ENCODE measurements at places on chromosomes 11 and 22. TPM values are rescaled to one million over a fixed set of nuclear protein-coding genes. Genes with fewer than 3 reads are reported as not detected.

Gene ATG13
- total RNA-seq = 92.8 TPM

Gene CDHR5
- not detected for total RNA-seq

Gene OR8A1
- total RNA-seq = not detected

Gene MS4A15
- not detected for total RNA-seq

Gene GLYAT
- total RNA-seq = not detected

Gene ISX
- not detected for total RNA-seq

Gene KDM4E
- total RNA-seq = not detected

Gene UPK3A
- total RNA-seq = not detected

Gene BEST1
- total RNA-seq = 0.78 TPM

DNA sequence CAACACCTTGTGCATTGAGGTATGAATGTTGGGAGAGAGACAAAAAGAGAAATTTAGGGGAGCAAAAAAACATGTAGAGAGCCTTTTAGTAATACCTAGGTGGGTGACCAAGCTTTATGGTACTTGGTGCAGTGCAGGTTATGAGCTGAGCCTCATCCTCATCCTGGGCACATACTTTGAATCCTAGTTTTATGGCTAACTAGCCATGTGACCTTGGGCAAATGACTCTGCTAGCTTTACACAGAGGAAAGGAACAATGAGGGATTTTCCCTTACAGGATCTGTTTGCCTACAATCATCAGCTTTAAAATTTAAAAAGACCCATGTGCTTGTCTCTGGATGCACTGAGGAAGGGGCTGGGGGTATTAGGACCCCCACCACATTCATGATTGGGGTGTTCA lies 187.8 kb upstream of the ISX start:
- DNase-seq = no peak

GRCh38 chr22:45731798-45732495 lies 60.3 kb downstream of the ATXN10 start:
- no peak for DNase-seq

DNA sequence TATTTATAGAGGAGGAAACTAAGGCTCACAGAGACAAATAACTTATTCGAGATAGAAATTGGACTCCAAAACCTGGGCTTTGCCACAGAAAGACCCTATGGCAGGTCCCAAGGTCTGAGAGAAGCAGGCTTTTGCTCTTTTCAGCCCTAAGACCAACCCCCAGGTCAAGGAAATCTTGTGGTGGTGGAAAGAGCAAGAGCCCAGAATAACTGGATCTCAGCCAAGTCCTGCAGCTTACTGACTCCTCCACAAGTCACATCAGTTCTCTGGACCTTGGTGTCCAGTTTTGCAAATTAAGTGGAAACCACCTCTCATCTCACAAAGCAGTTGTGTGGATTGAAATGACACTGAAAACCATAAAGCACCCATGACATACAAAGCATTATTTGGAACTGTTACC lies 122.2 kb downstream of the C11orf58 start:
- no peak for DNase-seq

GRCh38 chr22:29580200-29580810 lies 608 bp downstream of the NIPSNAP1 start:
- DNase-seq = peak; percentile 26

DNA sequence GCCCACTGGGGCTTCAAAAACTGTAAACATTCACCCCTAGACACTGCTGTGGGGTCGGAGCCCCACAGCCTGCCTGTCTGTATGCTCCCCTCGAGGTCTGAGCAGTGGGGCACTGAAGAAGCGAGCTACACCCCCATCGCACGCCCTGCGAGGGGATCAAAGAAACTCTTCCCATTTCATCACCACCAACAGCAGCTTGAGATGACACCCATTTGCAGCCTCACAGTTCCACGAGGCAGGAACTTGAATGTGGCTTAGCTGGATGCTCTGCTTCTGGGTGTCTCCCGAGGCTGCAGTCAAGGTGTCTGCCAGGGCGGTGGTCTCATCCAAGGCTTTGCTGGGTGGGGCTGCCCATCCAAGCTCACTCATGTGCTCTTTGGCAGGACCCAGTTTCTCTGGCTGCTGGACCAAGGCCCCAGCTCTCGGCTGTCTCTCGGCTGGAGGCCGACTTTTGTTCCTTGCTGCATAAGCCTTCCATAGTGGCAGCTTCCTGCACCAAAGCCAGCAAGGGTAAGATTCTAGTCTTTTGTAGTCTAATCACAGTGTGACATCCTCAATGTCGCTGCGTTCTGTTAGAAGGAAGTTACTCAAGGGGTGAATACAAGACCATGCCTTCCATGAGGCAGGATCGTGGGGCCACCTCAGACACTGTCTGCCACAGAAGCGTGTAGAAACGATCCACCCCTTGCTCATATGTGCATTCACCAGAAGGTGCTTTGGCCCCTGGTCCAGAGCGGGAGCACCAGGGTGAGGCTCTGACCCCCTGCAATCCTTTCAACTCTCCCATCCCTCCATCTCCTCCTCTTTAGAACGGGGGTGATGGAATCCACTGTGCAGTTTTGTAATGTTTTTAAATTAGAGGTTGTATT lies 46.2 kb upstream of the SEPTIN5 start:
- no peak for DNase-seq

DNA sequence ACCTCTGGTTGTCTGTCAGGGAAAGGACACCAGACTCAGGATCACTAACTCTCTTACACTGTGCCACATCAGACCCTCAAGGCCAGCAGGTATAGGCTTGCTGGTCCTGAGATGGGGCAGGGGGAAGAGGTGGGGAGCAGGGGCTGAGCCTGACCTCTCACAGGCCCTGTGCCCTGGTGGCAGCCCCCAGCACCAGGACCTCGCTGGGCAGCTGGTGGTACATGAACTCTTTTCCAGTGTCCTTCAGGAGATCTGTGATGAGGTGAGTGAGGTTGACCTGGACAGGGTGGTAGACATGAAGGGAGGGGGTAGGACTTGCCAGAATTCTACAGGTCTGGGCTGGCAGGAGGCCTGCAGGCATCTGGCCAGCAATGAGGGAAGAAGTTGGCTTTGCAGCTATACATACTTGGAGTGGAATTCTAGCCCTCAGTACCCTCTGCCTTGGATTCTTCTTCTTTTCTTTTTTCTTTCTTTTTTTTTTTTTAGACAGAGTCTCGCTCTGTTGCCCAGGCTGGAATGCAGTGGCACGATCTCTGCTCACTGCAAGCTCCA lies 1.4 kb downstream of the NUDT22 start:
- no peak for DNase-seq

DNA sequence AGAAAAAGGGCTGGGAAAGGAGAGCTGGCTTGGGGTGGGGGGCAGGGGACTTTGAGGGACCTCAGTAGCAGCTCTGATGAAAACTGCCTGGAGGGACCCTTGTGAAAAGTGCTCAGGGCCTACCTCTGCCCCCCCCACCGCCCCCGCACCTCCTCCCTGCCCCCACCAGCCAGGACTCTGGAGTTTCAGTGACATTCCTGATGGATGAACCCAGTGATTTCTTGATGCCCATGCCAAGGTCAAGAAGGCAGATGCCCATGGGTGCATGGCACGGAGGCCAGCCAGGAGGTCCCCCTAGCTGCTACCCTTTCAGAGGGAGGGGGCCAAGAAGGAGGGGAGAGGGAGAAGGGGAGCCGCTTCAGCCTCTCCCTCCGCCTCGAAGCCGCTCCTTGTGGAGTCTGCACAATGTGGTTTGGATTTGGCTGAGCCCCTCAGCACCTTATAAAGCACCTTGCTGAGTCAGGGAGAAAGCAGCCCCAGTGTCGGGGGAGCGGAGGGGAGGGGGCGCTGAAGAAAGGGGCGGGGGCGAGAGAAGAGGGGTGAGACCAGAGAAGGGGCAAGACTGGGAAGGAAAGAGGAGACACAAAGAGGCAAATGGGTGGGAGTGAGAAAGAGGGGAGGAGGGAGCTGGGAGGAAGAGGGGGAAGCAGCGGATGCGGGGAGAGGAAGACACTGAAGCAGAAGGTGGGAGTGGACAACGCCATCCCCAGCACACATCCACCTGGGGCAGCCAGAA lies 2.1 kb upstream of the CLCF1 start:
- no peak for DNase-seq

GRCh38 chr11:68189082-68189481 lies 24.0 kb downstream of the KMT5B start:
- no peak for DNase-seq

DNA sequence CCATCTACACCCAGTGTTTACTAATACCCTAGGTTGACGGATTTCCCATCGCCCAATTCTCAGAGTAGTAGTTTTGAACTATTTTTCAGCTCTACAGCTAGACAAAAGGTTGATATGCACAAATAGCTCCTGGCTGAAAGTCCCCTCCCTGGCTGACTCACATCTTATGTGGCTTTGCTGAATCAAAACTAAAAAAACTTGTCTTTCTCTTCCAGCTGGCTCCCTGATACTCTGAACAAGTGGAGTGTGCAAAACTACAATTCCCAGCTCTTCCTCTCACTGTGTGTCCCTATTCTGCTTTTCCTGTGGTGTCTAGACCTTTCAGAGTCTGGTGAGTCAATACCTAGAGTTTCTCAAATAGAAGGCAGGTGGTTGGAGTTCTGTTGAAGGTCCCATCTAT lies 12.7 kb upstream of the LARGE1 start:
- DNase-seq = no peak

DNA sequence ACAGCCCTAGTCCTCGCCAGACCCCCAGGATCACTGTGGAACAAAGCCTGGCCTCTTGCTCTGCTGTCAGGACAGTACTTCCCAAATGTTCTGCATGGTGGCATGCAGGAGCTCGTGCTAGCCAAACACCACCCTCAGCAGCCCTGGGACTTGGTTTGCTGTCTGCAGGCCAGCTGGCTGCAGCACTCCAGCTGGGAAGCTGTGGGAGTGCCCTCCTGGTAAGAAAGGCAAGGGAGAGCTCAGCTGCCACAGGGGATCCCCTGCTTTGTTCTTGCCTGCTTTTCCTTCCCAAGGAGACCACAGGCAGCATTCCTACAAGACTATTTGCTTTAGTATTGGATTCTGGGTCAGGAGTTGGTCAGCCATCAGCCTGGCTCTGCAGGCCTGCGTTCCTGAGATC lies 27.9 kb downstream of the TCIRG1 start:
- no peak for DNase-seq

GRCh38 chr22:39212721-39213376 lies 31.9 kb downstream of the PDGFB start:
- DNase-seq = no peak

- DNase-seq = no peak
These were observed 203.1 kb upstream of the B3GAT1 start for GRCh38 chr11:134615041-134615615.

DNA sequence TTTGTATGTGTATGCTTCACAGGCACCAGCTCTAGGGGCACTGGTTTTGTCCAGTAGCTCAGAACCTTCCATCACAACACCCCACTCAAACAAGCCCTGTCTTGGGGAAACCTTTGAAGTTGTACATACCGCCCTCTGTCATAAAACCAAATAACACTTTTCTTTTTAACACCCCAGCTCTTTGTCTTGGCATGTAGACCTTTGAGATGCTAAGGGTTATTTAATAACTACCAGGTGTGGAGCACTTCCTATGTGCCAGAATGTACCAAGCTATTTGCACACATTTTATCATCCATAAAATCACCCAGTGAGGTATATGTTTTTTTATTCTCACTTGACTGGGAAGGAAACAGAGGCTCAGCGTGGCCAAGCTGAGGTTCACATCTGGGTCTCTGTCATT lies 50.6 kb downstream of the CYB5R2 start:
- no peak for DNase-seq

- no peak for DNase-seq
These were observed 137.1 kb downstream of the KIRREL3 start for GRCh38 chr11:126863294-126863997.

DNA sequence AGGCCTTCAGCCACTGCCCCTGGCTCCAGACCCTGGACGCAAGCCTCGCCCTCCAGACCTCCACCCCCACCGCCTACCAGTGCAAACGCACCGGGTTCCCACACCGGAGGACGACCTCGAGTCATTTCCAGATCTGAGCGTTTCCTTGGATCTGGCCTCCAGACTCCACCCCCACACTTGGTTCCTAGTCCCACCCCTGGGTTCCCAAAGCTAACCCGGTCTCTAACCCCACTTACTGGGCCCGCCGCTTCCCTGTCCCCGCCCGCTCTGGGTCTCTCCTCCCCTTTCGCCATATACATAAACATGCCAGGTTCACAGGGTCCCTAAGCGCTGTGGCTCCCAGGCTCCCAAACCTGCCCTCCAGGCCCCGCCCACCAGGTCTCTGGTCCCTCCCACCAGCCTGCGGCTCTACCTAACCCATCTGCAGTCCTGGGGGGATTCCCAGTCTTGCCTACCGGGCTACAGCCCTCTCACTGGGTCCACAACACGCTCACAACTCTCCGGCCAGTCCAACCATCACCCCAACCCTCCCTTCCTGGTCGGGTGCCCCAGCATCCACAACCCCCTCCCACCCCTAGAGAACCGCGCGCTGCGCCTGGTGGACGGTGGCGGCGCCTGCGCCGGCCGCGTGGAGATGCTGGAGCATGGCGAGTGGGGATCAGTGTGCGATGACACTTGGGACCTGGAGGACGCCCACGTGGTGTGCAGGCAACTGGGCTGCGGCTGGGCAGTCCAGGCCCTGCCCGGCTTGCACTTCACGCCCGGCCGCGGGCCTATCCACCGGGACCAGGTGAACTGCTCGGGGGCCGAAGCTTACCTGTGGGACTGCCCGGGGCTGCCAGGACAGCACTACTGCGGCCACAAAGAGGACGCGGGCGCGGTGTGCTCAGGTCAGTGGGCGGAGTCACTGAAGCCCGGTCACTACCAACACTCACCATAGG lies 36.7 kb downstream of the CD6 start:
- peak; percentile 41 for DNase-seq

GRCh38 chr22:42280836-42281235 lies 10.4 kb upstream of the TCF20 start:
- DNase-seq = no peak

DNA sequence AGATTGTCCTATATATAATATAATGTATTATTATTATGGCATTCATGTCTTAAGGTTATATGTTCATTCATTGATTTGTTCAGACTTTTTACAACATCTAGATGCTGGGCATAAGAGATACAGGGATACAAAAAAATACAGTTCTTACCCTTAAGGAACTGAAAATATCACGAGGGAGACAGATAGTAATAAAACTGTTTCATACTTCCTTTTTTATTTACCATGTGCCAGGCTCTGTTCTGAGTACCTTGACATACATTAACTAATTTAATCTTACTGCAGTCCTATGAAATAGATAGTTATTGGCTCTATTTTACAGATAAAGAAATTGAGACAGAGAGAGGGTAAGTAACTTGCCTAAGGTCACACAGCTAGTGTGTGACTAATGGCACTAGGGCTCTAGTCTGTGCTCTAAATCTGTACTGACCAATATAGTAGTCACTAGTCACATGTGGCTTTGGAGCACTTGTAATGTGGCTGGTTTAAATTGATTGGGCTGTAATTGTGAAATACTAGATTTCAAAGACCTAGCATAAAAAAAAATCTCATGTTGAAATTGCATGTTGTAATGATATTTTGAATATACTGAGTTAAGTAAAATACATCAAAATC lies 21.3 kb downstream of the TRIM44 start:
- DNase-seq = peak; percentile 39
